ENCODE measurements at places on chromosomes 12 and 14.
A peak's percentile ranks its signal among the peaks of the same experiment; 100 is the strongest.

- peak; percentile 63 for DNase-seq
Observed at GRCh38 chr12:48296586-48297282, 54.0 kb downstream of the ZNF641 start.

DNA sequence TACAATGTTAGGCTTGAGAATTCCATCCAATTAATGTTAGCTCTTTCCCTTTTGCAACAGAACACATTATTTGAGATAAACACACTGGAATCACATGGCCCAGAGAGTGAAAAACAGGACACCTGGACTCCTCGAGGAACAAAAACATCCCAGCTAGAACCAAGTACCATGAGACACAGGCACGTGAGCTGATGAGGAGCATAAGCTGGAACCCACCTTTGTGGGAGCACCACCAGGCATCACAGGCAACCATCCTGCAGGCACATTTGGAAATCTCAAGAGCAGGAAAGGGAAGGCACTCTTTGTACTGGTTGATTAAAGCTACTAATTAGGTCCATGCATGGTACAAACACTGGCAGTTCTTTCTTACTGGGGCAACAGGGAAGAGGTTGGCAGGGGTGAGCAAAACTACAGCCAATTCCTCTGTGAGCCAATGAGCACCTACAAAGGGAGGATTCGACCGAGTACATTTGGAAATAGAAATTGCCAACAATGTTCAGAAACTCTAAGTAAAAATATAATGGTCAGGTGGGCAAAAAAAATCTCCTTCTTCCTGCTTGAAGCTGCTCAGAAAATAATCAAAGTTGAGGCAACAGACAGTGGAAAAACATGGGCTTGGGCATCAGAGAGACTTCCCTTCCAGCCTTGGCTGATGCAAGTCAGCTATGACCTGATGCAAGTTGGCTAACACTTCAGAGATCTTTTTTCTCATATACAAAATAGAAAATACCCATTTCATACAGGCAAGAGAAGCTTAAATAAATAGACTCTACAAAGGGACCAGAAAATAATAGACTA, 216.7 kb downstream of the NUAK1 start:
- no peak for DNase-seq

DNA sequence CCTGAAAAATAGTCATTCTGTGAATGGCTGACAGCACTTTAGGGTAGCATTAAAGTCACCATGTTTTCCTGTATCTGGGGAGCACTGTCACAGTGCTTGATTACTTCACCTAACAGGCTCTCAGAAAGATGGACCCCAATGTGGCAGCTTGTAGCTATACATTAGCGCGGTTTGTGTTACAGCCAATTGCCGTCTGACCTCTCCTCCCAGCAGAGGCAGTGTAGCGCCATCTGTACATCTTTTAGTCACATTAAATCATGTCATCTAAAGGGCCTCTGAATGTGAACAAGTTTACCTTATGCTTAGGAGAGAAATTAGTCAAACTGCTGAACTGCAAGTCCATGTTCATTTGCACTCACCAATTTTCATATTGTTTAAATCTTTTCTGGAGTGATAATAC, 113.7 kb downstream of the LMO3 start:
- no peak for DNase-seq

DNA sequence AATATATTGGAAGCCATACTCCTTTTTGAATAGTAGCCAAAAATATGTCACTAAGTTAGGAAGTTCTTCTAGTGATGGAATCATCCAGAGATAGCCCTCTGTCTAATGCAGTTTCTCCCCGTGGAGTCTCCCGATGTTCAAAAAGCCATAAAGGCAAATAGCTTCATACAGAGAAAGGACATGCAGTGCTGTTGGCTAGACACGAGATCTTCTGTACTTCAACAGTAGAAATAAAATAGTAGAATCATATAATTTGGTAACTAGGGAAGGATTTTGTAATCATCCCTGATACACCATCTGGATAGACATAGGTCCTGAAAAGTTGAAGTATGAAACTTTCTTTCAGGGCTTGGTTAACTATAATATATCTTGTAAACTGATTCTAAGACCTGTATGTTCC, 27.6 kb downstream of the LRFN5 start:
- DNase-seq: no peak

GRCh38 chr12:21296751-21297406, 37.8 kb downstream of the SLCO1A2 start:
- no peak for DNase-seq

DNA sequence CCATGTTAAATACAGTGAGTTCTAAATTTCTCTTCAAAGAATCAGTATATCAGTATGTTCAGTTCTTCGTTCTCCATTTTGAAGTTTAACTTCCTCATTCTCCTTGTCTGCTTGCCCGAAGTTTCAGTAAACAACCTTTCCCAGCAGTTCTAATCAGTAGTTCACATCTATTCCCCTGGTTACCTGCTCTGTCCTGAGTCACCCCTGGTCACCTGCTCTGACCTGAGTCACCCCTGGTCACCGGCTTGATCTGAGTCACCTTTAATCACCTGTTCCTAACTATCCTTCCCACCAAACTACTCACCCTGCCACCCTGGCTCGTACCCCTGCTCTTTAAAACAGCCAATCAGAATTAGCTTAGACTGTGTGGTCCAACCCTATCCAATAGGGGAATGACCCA, 9.4 kb upstream of the OR10G3 start:
- no peak for DNase-seq

- no peak for DNase-seq
Observed at GRCh38 chr14:81859046-81859445, 325.4 kb upstream of the SEL1L start.

- no peak for DNase-seq
Observed at GRCh38 chr12:69885658-69886057, 60.6 kb downstream of the MYRFL start.

DNA sequence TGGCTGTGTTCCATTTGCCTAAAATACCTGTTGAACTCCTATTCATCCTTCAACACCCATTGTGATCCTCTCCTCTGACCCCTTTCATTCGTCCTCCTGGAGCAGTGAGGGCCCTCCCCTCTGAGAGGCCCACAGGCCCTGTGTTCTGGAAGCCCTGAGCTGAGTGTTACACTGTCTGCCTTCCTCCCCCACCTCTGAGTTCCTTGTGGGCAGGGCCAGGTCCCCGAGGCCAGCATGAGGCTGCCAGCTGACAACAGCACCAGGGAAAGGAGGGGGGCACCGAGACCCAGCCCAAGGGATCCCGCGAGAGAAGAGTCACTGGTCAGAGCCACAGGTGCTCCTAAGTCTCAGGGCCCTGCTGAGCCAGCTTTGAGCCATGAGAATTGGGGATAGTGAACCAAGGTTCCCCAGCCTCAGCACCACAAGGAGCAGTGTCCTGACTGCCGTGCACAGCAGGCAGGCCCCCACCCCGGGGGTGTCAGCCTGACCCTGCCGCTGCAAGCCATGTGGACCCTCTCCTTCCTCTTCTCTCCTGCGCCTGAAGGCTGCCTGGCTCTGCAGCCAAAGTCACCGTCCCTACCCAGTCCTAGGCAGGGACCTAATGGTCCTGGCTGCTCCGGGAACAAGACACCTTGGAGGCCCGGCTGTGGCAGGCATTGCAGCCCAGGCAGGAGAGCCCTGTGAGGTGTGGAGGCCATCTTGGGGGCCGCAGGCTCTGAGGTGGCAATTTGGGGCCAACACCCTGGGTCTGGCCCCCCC, 52.5 kb downstream of the BEGAIN start:
- no peak for DNase-seq

DNA sequence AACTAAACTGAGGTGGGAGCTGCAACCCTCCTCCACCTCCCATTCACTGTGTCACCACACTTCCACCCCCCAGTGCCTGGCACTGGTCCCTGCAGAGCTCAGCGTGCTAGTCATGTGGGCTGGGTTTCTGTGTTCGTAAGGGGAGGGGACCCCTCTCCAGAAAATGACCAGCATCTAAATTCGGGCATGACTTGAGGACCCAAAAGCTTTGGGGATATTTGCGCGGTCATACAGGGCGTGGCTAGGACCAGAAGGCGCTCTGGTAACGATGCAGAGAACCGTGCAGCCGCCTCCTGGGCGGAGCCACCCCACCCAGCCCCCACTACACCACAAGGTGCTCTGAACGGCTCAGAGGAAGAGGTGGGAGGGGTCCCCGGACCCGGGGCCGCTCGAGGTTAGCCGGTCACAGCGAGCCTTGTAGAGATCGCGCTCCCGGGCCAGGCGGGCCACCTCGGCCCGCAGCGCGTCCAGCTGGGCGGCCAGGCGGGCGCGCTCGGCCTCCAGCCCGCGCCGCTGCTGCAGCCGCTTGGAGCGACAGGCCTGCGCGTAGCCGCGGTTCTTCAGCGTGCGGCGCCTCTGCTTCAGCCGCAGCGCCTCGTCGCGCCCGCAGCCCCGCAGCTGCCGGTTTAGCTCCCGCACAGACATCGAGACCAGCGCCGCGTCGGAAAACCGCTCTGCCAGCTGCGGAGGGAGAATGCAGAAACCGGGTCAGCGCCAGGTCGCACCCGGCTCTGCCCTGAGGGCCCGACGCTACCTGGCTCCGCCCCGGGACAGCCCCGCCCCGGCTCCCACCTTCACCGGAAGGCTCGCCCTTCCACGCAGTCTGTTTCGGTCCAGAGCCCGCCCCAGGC, 9.8 kb downstream of the CPNE6 start:
- DNase-seq: peak; percentile 75

DNA sequence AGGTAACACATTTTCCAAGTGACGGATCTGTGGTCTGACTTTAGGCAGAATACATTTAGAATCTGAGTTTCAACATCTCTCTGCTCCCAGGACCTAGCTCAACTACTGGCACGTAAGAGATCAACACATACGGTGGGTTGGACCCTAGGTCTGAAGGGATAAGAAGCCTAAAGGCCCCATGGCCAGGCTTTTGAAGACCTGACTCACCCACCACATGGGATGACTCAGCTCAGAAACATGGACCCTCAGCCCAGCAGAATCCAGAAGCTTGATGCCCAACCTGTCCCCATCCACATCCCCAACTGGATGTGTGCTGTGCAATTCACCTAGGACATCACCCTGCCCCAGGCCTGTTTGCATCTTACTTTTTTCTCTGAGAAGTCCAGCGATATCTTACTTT, 770.2 kb downstream of the BCL11B start:
- no peak for DNase-seq

DNA sequence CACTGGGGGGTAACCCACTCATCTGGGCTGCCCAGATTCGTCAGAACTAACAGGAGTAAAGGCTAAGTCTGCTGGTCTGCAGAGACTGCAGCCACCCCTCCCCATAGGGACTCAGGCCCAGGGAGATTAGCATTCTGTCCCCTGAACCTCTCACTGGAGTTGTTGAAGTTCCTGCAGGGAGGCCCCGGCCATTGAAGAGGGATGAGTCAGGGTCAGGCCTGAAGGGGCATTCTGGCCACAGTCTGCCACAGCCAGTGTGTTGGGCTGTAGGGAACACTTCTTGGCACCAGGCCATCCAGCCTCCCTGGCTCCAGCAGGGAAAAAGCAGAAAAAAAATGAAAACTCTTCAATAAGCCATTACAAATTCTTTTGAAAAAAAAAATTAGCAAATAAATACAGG, 35.3 kb downstream of the KLRK1 start:
- no peak for DNase-seq

- DNase-seq: no peak
Observed at GRCh38 chr14:105118646-105119407, 49.7 kb downstream of the JAG2 start.

GRCh38 chr12:99772274-99772673, 124.7 kb downstream of the GARIN6 start:
- no peak for DNase-seq

DNA sequence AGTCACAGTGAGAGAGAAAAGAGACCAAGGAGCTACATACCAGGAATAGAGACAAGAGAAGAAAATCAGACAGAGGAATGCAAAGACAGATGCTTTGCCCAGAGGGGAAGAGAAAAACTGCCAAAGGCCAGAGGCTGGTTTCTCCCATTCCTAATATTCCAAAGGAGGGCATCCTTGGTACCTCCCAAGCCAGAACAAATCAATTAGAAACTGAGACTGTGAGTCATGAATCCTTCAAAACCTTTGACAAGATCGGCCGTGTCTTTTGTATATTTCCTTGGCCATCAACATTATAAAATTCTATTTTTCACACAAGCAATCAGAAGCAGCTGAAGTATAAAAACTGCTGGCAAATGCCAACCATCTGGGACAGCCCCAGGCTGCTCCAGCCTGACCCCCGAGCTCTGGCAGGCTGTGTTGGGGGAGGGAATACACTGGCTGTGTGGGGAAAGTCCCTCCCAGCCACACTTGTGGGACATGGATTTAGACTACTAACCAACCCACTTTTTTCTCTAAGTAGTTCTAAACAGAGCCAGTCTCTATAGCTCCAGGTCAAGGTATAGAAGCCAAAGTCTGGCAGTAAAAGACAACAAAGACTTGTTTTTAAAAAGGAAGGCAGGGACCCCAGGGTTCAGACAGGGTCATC, 13.7 kb downstream of the POMT2 start:
- no peak for DNase-seq

DNA sequence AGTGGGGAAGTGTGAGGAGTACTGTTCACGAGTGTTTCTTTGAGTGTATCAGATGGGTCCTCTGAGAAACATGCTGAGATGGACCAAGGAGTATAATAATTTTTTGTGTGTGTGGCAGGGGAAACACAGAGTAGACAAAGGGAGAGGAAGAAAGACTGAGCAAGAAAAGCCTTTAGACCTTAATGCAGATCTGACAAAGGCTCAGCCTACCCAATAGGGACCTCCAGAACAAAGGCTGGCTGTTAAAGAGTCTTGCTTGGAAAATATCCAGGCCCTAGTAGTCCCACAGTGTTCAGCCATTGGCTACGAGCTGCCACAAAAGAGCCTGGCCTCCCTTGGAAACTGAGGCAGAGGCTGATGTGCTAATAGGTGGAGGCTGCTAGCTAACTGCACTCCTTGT, 13.5 kb downstream of the COQ5 start:
- DNase-seq: no peak

- no peak for DNase-seq
Observed at GRCh38 chr12:92496790-92497189, 206.0 kb upstream of the PLEKHG7 start.

- DNase-seq: no peak
Observed at GRCh38 chr14:64442300-64442988, 22.9 kb upstream of the AKAP5 start.

DNA sequence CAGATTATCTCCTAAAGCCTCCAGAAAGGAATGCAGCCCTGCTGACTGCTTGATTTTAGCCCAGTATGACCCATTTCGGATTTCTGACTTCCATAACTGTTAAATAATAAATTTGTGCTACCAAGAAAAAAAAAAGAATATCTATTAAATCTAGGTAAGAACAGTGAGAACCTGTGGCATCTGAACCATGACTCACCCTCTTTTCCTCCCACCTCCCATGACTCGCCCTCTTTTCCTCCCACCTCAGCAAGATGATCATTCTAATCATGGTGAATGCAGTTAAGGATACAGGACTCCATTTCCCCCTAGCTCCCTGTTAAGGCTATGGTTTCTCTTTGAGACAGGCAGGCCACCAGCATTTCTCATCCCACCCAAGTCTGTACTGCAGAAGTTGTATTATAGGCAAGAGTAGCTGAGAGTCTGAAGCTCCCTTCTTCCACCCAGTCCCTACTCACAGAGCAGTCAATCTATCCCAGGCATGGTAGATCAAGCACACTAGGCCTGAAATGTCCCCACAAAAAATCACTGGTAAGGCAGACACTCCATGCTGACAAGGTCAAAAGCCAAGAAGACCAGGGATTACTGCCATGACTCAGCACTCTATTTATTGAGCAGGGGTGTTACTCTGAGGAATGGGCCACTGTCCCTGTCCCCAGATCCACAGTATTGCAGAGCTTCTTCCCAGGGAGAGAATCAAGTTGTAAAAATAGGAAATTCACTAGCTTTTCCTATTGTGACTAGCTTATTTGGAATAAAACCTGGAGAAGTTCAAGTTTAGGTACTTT, 188.9 kb downstream of the ADAMTS20 start:
- no peak for DNase-seq

GRCh38 chr14:64053694-64054669, 201.2 kb downstream of the SYNE2 start:
- no peak for DNase-seq
